Activated T-helper 1 cell treated with anti-CD3 and anti-CD28 coated beads, Interleukin-2, amount 50 U/mL, for 16 hours (primary cell): ENCODE measurements at places on chromosomes 2 and 18.

GRCh38 chr18:31247574-31248199 is 70.3 kb upstream of the DSG1 start:
- no peak for DNase-seq

- no peak for DNase-seq
These were observed 185.8 kb downstream of the GFPT1 start for GRCh38 chr2:69201259-69201658.

DNA sequence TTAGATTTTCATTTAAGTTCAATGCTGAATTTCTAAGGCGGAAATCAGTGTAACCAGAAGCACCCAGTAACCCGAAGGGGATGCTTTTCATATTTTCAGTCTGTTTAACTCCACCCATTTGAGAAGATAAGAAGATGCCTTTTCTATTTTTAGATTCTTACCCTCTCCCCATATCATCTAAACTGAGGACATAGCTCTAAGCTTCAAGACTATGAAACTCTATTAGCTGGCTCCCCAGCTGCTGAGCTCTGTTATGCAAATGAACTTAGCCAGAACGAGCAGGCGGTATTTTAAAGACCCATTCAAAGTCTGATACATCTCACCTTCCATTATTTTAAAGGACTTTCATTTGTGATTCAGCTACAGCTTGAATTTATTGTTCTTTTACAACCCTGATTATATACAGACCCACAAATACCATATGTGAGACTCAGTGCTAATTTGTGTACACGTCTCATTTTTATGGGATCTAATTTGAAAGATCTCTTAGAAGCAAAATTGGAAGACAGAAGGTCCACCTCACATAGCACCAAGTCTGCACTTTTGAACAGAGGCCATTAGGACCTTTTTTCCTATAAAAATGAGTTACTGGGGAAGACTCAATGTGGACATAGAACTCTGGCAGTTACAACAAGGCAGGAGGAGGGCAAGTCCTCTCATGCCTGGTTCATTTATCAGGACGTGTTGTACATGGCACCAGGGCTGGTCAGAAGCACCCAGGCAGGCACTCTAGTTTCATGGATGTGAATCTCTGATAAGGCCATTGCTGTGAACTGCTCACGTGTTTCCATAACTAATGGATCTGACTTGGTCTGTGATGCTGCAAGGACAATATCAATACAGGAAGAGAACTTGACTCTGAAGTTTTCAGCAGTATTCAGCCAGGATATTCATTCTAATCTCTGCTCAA is 16.3 kb downstream of the CDC42EP3 start:
- no peak for DNase-seq

- DNase-seq: no peak
These were observed 68.9 kb downstream of the VAPA start for GRCh38 chr18:9982711-9983110.

GRCh38 chr2:148745151-148745851 is 100.8 kb downstream of the EPC2 start:
- no peak for DNase-seq

GRCh38 chr18:79613186-79613931 is 66.2 kb upstream of the CTDP1 start:
- no peak for DNase-seq

DNA sequence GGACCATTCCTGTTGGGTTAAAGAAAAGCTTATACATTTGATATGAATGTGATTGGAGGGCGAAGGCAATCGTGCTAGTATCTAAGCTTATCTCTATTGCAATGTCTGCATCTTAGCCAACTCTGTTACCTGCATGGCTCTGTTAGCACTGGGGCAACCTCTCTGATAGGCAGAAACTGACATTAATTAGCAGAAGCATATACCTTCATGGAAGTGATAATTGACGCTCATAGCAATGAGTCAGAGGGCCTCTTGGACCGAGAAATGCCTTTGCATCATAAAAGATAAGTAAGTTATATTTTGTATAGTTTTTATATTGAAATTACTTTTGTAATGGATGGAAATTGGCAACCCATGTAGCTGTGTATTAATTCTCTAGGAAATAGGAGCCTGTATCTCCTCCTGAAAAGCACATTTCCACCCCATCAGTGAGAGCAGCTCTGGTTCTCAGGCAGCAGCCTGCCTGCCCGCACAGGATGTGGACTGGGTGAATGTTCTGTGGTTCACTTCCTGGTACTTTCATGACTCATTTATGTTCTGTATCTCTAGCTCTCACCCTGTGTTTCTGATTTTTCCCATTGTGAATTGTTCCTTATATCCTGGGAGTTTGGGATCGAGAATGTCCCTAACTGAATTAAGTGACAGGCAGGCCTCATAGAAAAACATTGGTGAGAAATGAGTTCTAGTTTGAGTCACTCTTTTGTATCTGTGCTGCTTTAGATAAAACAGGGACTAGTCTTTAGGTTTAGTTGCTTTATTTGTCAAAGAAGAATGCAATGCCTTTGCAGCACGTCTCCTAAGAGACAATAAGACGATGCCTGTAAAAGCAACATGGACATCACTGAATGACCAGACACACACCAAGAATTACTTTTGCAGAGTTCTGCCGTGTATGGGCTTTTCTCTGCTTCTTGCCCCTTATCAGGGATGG is 344.9 kb downstream of the DCDC2C start:
- no peak for DNase-seq

GRCh38 chr2:26974352-26974751 is 3.9 kb downstream of the MAPRE3 start:
- DNase-seq: no peak

GRCh38 chr2:174350018-174350417 is 15.3 kb downstream of the SP9 start:
- no peak for DNase-seq

DNA sequence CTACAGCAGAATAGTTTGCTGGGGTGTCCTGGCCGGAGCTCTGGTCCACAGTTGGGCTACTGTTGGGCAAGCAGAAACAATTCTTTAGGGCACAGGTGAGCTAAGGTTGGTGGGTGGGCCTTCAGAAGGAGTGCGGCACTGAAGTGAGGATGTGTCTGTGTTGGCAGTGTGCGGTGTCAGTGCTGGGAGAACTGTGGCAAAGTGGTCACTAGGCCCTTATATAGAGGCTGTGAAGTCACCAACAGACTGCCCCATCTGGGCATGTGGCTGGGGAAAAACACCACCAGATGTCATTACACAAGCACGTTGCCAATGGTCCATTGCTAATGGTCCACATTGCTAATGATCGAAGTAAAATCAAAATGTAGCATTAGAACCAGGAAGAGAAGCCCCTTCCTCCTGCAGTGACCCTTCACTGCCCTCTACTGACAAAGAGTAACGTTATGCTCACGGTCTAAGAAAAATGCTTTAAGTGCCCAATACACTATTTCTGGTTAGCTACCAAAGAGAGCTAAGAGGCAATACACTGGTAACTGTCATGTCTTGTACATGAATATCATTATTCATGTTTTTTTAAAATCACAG is 21.3 kb downstream of the SCN1A start:
- DNase-seq: no peak

DNA sequence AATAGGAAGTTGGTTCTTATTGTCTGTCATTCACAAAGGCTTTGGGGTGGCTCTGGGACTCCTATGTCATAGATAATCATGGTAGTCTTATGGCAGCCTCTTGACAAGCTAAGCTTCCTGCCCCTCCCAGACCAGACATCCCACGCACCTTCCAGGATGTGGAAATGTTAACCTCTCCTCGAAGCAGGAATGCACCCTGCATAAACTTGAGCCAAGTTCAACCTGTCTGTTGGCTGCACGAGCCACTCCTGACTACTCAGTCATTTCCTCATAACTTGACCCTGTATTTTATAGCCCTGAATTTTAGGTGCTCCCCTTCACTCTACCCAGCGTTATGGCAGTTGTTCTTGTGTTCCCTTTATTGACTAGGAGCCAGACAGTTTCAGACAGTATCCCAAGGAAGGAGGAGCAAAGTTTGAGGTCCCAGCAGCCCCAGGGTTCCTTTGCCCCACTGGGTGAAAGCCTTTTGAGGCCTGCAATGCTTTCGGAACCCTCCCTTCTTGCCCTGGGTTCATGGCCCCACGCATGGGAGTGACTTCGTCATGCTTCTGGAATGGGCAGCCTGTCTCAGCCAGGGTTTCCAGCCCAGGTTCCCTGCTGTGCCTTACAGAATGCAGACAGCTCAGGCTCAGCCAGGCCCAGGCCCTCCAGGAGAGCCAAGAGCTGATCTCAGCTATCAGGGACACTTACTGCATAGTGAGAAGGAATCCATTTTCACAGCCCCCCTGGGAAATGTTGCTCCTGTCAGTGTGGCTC is 15.6 kb upstream of the INO80C start:
- DNase-seq: no peak

- DNase-seq: no peak
These were observed 83.8 kb downstream of the NPAS2 start for GRCh38 chr2:100903534-100904258.
